Ovary (tissue), 10 donors: ENCODE measurements at places on chromosomes 13 and 19. TPM values are rescaled to one million over a fixed set of nuclear protein-coding genes. Genes with fewer than 3 reads are reported as not detected.

- no peak for DNase-seq
Observed at GRCh38 chr19:50292216-50292827, 36.9 kb downstream of the KCNC3 start.

GRCh38 chr13:27008733-27009132, 162.9 kb downstream of the USP12 start:
- DNase-seq = no peak

DNA sequence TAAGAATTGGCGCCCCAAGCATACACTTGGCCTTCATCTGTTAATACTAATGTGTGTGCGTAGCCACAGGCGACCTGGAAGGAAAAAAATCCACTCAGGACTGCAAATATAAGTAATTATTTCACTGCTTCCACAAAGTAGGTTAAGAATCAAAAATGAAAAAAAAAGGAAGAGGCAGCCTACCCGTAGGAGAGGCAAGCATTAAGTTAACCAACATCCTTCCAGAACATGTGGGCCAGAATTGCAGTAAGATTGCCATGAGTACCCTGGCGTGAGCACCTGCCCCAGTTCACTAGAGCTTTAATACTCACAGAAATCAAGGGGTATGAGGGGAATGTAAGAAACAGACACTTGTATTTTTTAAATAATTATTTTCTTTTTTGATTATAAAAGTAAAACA, 22.2 kb downstream of the RCBTB2 start:
- DNase-seq = no peak

GRCh38 chr19:50427997-50428425, 4.7 kb upstream of the MYBPC2 start:
- peak; percentile 83 for DNase-seq

- no peak for DNase-seq
Observed at GRCh38 chr19:8459095-8459494, 14.3 kb downstream of the HNRNPM start.

GRCh38 chr13:31749929-31750328, 10.6 kb downstream of the RXFP2 start:
- no peak for DNase-seq

Gene NLRP5
- total RNA-seq = not detected

Gene LIN7B
- 8.5 TPM for total RNA-seq

Gene ZNF723
- total RNA-seq = not detected

Gene ZNF567
- total RNA-seq = 7.4 TPM
